ENCODE measurements at places on chromosomes 6 and 20.

- no peak for DNase-seq
Measured at GRCh38 chr20:8764344-8764962, 304.4 kb upstream of the PLCB4 start.

DNA sequence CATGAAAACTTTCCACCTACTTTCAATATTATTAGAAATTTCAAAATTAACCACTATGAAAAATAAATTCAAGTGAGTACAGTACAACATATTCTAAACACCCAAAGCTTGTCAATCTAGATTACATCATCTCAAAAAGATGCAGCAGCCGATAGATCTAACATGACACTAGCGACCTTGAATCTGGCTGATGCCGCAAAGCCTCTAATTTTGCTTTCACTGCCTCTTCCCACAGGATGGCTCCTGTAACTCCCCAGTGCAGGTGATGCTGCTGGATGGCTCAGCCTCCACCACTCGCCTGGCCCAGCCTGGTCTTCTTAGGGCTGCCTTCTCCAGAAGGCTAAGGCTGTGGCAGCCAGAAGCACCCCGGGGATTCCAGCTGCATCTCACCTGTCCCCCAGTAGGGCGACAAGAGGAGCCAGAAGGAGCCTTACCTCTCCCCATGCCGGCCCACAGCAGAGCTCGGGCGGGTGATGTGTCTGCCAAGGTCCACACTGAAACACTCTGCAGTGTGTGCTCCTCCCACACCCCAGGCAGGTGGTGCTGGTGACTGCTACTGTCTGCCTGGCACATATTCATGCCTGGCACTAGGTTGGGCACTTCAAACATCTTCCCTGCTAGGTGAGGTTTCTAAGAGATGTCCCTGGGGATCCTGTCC, 82.1 kb downstream of the SLC23A2 start:
- no peak for DNase-seq

GRCh38 chr6:63795006-63795405, 159.4 kb downstream of the PHF3 start:
- DNase-seq, result no peak

- no peak for DNase-seq
Measured at GRCh38 chr6:169207482-169207881, 46.2 kb downstream of the THBS2 start.

GRCh38 chr6:133436652-133437051, 195.5 kb downstream of the EYA4 start:
- DNase-seq, result no peak

DNA sequence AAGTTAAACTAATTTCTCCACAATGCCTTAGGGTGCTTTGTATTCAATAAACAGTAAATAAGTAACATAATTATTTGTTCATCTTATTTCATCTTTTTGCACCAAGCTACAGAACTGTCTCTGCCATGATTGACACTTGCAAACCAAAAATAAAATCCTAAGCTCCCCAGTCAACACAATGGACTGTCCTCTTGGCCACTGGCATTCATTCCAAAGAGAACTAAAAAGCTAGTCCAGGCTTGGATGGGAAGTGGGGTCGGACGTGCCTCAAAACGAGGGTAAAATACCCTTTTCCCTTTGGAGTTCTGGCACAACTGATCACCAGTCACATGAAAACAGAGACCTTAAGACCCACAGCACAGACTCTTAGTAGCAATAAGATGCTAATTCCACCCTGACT, 66.4 kb upstream of the THBS2 start:
- no peak for DNase-seq

- DNase-seq, result no peak
Measured at GRCh38 chr20:10481676-10482075, 46.6 kb downstream of the SLX4IP start.

DNA sequence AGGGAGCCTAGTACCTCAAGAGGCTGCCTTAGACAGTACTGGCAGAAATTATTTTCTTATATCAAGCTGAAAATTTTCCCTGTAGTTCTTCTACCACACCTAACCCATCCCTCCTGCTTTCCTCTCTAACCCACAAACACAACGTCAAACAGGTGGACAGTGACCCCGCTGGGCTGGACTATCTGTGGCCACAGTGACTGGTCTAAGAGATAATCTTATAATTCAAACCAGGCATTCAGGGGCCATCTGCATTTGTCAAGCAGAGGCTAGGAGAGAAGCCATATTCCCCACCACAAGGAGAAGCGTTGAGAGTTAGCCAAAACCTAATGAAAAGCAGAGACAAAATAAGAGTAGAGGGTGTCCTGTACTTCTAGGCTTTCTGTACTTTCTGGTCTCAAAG, 8.2 kb downstream of the HDDC2 start:
- no peak for DNase-seq

DNA sequence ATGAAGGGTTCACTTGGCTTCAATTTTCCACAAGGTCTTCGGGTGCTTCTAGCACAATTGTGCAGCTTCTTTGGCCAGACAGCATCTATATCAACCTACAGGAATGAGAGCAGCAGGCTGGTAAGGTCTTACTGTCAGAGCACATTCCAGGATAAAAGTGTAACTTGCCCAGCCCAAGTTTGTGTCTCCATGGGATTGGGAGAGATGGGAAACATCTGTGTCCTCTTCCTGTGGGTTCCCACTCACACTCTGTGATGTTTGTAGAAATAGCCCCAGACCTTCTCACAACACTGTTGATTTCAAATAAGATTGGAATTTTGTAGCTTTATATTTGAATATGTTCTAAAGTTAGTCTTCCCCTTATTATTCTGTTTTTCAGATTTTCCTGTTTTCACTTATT, 83.4 kb upstream of the RGS17 start:
- DNase-seq, result no peak

DNA sequence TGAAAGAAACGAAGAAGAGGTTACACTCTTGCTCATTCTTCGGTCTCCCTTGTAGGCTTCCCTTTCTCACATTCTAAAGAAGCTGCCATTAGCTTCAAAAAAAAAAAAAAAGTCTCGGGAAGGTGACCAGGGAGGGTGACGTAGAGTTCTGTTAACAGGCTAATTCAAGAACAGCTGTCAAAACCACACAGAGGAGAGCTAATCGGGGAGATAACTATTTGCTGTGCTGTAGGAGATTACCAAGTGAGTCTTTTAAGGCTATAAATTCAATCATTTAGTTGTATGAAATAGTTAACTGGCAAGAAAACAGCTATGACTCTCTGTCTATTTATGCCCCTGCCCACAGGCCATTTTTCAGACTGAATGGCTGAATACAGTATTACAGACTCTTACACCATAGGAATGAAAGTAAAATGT, 256.8 kb downstream of the SYNE1 start:
- no peak for DNase-seq

DNA sequence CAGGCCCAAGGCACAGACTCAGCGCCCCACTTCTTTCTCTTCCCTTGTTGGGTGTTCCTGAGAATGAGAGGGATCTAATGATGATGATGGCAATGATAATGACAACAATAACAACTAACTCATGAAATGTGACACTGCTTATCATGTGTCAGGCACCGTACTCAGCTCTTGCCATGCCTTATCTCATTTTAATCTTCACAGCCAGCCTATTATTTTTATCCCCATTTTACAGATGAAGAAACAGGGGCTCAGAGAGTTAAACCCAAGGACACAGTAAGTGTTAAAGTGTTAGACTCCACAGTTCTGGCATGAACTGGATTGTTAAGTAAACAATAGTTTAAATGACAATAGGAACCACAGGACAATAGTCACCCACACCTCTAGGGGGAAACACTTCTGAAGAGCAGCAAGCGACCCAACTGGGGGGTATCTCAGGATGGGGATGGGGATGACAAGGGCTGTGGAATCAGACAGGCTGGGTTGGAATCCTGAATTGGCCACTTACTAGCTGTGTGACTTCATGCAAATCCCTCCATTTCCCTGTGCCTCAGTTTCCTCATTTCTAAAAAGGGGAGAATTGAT, 12.5 kb downstream of the RSPH9 start:
- no peak for DNase-seq

- DNase-seq, result peak; percentile 66
Measured at GRCh38 chr6:39088331-39088730, 26.7 kb downstream of the SAYSD1 start.

DNA sequence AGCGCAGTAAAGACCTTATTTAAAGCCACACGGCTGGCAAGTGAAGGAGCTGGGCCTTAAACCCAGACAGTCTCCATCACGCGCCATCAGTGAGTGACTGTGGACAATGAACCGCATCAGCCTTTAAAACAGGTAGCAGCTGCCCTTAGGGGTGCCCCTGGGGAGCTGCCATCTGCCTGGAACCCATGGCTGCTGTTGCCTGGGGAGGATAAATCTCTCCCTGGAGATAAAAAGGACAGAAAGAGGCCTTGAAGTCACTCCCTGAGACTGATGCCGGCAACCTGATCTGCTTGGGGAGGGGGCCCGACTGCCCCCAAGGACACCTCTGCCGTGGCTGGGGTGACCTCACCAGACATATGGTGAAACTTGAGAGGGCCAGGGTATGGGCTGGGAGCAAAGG, 73.5 kb downstream of the PREX1 start:
- no peak for DNase-seq

Data from iPS DF 6.9 (cell line).